Hematopoietic multipotent progenitor cell (in vitro differentiated cells): ENCODE measurements at places on chromosomes 1 and 21.

DNA sequence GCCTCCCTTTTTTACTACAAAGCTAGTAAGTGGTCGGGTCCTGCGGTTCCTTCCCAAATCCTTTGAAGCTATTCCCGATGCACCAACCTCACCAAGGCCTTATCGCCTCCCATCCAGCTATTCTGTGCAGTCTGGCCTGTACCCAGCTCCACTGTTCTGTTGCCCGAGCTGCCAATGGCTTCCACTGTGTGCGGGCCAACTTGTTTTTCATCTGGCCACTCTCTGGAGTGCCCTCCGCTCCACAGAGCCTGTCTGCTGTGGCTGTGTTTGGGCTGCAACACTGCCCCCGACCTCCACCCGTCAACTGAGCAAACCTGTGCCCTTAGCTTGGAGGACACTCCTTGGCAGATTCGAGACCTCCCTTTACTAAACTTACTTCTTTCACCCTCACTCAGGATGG is 125.0 kb downstream of the KIAA0319L start:
- DNase-seq, result no peak

GRCh38 chr1:214551436-214552173 is at the start of gene PTPN14:
PTPN14 (minus strand) TSS chr1:214551602; CDS start chr1:214464803, 86,799 bp downstream.
- no peak for DNase-seq

GRCh38 chr1:20739225-20739624 is 6.7 kb upstream of the SH2D5 start:
- DNase-seq, result no peak

DNA sequence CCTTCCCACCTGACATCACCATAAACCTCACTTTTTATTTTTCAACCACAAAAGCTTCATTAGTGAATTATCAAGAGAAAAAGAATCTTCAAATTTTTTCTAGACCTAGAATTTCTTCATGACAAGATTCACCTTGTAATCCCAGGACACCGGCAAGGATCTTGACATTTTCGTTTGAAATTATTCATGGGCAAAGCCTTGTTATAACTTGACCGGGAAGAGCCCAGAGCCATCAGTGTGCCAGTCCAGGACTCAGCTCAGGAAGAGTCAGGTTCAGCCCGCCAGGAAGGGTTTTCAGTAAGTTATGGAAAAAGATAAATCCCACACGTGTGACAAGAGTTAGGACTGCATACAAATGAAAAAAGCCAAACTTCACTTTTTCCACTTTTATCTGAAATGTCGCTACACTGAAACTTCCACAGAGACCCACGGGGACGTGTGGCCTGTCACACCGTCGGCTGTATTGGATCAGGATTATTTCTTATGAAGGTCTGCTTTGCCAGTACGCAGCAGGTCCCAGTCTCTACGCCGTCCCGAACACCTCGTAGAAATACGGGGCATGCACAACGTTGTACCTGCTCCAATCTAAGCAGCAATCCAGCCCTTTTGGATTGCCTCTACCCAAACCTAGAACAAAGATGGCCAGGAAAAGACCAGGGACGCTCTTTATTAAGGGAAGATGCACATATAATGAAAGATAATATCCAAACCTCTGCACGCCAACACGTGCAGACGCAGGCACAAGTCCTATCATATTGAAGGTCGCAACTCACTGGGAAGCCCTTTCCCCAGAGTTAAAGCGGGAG is 916 bp downstream of the F3 start:
- DNase-seq, result no peak
